Cortex of kidney (tissue), 1 donor: ENCODE measurements at places on chromosomes 3 and 15.

DNA sequence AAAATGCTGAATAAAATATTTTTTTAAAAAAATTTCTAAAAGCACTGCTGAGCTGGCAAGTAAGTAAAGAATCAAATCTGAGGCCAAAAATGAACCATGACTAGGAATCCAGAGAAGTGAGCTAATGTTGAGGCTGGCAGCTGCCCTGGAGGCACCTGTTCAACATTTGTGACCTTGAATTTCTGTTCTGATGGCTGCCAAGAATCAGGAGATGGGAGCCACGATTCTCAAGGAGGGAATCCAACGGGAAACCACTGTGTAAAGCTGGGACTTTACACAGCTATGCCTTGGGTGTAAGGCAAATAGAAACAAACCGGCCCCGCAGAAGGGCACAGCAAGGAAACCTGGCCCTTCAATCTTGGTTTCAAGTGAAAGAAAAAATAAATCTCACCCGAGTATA is 22.7 kb downstream of the HEG1 start:
- no peak for DNase-seq

DNA sequence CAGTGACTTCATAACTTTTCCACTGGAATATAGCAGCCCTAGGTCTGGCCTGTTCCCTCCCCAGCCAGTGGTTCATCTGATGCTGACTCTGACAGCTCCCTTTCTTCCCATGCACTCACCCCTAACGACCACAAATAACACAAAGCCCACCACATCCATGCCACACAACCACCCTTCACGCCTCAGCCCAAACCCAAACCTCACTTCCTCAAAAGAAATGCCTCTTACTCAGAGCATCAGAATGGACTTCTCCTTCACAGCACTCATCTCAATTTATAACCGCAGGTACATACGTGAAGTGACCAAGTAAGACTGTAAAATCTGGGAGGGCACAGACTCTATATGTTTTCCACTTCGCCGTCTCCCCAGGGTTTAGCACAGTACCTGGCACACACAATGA is 1.1 kb downstream of the RBSN start:
- no peak for DNase-seq

DNA sequence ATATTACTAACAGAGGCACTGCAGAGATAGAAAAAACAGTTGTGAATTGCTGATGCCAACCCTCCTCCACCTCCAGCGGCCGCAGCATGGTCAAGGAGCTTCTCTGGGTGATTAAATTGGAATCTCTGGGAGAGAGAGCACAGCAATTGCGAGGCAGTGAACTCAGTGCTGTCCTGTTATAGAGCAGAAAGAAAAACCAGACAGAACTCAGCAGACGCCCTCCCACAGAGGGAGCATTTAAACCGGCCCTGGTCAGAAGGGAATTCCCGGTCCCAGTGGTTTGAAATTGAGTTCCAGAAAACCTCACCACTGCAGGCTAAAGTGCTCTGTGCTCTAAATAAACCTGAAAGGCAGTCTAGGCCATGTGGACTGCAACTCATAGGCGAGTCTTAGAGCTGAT is 175.4 kb downstream of the SQOR start:
- no peak for DNase-seq

DNA sequence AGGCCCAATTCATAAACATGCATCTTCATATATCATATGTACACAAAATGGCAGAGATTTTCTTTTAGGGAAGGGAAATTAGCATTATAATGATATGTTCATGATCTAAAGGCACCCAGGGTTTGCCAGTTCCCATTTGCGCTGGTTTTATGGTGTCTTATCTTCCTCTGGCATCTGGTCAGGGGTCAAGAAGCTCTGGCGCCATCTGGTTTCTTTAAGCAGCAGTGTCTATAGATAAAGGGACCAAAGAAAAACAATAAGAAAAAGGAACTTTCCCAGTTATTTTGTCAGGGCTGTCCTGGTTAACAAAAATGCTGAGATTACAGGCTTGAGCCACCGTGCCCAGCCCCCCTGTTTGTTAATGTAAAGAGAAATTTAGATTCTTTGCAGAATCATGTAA is 3.3 kb upstream of the DCP1A start:
- no peak for DNase-seq

DNA sequence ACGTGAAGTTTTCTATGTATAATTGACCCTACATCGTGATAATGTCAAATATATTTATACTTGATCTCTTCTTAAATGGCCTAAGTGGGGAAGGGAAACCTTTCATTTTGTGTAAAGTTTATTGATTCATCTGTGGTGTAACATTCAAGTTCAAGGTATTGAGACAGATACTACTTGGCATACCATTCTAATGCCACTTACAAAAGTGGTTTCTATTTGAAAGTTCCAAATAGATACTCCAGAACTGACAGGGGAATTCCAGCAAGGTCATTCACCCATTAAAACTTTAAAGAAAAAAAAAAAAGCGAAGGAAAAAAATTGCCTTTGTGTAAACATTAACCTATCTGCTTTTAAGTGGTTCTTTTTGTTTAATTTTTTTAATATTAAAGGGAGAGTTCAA is 45.3 kb upstream of the MAP3K13 start:
- DNase-seq, result no peak
